ENCODE measurements at places on chromosomes 3 and 15.

DNA sequence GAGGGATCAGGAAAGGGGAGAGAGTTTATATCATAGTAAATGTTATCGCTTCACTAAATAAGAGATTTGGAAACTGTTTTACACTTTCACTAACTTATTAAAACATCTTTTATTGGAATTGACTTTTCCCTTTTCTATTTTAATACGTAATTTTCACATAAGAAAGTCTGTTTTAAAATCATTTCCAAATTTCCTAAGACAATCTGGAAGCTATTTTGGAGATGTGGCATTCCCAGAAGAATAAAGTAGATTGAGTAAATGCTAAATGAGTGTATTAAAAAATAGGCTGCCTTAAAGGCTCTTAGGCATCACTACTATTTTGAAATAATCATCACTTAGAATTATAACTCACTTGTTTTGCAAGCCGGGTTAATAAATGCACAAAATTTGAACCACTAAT is 763.5 kb downstream of the EDEM1 start:
- DNase-seq = no peak

DNA sequence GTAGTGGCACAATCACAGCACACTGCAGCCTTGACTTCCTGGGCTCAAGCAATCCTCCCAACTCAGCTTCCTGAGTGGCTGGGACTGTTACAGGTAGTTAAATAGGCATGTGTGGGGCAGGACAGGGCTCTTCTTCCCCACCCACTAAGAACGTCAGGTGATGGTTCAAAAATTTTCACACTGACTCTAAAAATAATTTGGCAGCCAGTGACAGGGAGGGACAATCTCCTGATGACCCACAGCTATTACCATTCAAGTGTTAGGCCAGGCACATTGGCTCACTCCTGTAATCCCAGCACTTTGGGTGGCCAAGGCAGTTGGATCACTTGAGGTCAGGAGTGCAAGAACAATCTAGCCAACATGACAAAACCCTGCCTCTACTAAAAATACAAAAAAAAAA is 12.2 kb upstream of the TRMT10C start:
- DNase-seq = no peak

- DNase-seq = no peak
These were observed 306.3 kb downstream of the ZPLD1 start for GRCh38 chr3:102741105-102741504.

DNA sequence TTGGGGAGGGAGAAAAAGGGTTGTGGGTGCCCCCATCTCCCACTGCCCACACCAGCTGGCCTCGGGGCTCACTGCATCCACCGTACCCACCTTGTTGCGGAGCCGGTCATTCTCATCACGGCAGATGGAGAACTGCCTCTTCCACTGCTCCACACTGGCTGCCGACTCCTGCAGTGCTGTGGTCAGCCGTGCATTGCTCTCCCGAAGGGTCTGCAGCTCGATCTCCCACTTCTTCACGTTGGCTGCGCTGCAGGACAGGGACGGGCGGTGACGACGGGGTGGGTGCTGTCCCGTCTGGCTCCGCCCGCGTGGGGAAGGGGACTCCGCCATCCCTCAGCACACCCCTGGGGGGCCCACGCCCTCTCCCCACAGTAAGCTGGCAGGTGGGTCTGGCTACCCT is 45.1 kb downstream of the WHAMM start:
- DNase-seq = no peak

DNA sequence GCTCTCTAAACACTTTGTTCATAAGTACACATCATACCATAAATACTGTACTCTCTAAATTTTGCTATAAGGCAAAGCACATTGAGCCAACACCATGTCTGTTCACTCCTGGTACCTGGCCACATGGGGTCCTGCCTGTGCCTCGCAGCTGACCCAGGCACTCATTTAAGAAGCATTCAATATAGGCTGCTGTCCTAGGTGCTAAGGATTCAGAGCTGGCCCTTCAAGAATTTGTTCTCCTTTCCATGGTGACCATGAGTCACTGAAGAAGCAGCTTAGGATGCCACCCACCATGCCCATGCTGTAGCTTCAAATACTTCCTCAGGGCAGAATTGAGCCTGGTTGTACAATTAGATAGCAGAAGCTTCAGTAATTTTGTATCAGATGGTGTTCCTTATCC is 119.2 kb upstream of the ZBED2 start:
- no peak for DNase-seq

GRCh38 chr15:80559320-80559693 is 135.8 kb upstream of the ABHD17C start:
- no peak for DNase-seq

- no peak for DNase-seq
These were observed 27.6 kb upstream of the SEMA6D start for GRCh38 chr15:47689660-47690059.

GRCh38 chr3:61997101-61997500 is 376.2 kb downstream of the FEZF2 start:
- DNase-seq = no peak

GRCh38 chr3:89326997-89327396 is 219.6 kb downstream of the EPHA3 start:
- no peak for DNase-seq

- no peak for DNase-seq
These were observed 39.7 kb downstream of the ARHGEF3 start for GRCh38 chr3:56761887-56762651.

DNA sequence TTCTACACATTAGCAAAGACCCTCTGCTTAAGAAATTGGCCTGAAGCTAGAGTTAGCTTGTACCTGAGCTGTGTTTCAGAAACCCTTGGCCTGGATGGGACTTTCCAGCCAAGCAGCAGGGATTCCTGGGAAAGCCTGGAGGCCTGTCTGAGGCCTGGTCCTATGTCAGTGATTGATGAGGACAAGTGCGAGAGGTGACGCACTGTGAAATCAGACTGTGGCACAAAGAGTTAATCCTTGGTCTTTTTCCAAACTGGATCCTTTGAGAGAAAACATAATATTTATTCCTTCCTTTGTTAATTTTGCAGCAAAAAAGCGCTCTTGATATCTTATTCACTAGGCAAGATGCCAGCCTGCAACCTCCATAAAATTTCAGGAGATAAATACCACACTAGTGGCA is 225.0 kb upstream of the ATP11B start:
- DNase-seq = no peak

DNA sequence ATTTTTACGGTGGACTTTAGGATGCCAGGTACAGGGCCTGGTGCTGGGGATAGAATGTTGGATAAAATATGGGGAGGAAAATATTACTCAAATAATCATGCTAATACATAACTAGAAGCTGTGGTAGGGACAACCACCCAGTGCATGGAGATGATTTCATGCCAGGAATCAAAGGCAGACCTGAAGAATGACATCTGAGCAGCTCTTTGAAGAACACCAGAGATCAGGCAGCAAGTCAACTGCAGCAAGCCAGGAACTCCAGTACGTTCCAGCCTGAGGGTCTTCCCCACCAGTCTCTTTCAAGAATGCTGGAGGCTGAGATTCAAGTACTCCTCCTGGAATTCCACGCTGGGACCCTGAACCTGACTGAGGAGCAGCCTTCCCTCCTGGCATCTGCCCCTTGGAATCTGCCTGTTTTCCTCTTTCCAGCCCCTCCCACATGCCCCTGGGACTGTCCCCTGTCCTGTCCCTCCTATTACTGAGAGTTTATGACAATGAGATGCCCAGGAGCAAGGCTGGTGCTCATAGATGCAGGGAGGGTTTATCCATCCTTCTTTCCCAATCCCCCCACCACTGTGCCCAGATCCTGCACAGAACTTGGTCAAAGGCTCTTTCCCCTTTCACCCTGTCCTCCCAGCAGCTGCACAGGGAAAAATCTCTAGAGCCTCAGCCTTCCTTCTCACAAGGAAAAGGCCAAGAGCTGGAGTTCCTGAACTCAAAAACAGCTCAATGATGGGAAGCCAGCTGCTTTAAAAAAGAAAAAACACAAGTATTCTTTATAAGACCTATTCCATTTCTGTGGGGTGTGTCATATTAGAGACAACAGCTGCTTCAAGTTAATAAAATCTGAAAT is 68.0 kb downstream of the PDZRN3 start:
- no peak for DNase-seq

- DNase-seq = peak; percentile 10
These were observed 209.4 kb downstream of the CADPS start for GRCh38 chr3:62665627-62666437.

DNA sequence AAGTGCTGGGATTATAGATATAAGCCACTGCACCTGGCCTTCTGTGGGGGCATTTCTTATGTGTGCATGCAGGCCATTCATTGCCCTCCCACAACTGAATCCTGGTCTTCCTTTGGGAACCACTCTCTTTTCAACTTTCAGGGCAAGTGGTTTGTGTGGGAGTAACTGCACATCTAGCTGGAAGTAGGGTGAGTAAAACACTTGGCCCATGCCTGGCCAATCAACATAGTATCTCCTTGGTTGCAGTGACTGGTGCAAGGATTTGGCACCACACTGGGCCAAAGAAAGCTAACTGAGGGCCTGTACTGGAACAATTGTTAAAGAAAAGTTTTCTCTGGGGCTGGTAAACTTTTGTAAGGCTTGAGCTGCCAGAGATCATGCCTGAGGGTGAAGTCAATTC is 189.2 kb upstream of the FEZF2 start:
- DNase-seq = no peak

DNA sequence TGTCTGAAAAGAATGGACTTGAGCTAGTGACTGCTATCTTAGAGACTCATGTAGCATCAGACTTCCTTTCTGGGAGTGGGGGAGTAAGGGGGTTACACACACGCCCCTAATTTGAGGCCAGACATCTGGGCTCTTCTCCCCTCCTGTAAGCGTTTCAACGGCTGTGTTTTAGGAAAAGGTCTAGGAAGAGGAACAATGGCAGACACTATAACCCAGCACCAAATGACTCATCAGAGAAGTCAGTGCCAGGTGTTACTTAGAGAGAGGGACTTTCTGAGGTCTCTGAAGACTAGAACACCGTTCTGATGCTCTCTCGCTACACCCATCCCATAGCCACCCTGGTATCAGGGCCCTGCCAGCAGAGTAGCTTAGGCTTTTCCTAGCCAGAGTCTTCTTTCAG is 65.5 kb downstream of the SSUH2 start:
- no peak for DNase-seq

- no peak for DNase-seq
These were observed 32.7 kb downstream of the PRTG start for GRCh38 chr15:55710286-55710685.

- DNase-seq = no peak
These were observed 63.2 kb downstream of the PXYLP1 start for GRCh38 chr3:141294848-141295247.

- DNase-seq = no peak
These were observed 76.2 kb downstream of the MRPL46 start for GRCh38 chr15:88391006-88391405.

GRCh38 chr3:103437883-103438282 is 1003.1 kb downstream of the ZPLD1 start:
- no peak for DNase-seq

- no peak for DNase-seq
These were observed 19.0 kb downstream of the FAN1 start for GRCh38 chr15:30922480-30923311.

DNA sequence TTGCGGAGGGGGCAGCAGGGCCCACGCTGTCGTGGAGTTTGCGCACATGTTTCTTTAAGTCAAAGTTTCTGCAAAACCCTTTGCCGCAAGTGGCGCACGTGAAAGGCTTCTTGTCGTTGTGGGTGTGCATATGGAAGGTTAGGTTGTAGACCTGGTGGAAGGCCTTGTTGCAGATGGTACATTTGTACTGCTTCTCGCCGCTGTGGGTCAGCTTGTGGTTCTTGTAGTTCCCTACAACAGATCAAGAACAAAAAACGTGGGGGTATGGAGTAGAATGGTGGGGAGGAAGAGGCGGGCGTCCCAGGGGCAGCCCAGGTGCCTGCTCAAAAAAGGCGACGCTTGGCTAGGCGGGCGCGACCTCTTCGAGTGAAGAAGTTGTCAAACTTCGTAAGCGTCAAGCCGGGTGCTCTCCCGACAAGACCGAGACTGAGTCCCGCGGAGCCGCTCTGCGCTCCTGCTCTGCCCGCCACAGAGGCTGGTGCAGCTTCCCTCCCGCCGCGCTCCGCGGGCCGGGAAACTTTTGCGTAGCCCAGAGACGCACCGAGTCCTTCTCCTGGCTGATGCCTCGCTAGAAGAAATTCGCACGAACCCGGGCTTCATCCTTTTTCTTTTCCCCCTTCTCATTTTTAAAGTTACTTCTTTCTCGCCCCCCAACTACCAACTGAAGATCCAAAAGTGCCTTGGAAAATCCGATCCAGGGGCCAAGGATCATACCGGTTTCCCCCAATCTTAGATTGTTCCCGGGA is 3.1 kb downstream of the FEZF2 start:
- no peak for DNase-seq

DNA sequence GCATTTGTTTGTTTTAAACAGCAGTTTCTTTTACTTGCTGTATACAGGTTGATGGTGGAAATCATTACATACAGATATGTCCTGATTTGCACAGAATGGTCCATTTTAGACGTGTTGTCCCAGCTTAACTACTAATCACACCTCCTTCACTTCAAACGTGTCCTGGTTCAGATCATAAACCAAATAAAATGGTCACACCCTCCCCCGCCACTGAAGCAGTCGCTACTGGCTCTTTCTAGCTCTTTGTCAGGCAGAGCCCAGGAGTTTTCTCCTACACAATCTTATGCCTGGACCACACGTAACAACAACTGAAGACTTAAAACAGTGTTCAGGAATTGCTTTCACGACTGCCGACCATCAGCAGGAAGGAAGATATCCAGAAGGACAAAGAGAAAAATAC is 73.6 kb downstream of the MESD start:
- DNase-seq = no peak

GRCh38 chr3:77726517-77726916 is 686.6 kb downstream of the ROBO2 start:
- no peak for DNase-seq

DNA sequence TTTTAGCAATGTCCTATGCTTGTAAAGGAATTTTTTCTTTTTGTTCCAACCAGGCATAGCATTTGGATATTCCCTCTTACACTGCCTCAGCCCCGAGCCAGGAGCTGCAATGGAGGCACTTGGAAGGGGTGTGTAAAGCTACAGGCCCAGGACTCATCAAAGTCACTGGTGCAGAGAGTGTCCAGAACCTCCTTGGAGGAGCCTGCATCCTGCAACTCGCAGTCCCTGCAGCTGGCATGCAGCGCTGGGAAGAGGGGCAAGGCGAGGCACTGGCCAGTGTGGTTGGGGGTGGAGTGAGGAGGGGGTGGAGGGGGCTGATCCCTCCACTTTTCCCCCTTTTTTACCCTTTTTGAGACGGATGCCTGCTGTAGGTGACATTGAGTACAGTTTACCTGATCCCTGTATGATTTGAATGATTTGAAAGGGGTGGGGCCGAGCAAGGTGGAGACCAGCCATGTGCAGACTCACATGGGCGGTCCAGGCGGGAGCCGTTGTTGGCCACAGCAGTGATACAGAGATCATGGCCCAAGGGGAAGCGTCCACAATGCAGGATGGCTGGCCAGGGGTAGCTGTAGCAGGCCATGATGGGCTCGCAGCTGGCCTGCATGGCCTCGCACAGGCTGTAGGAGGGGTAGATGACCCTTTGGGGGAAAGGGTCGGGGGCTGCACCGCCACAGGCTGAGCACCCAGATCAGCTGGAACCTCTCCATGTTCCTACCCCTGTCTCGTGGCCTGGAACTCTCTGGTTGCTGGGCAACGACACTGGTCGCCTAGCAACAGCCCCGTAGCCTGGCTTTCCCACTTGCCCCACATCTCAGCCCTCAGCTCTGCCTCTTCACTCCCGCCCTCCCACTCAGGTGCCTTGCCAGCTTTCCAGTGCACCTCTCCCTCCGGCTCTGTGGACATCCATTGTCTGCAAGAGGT is 7.9 kb downstream of the P4HTM start:
- peak; percentile 87 for DNase-seq

- DNase-seq = no peak
These were observed 7.3 kb downstream of the SST start for GRCh38 chr3:187662848-187663409.
